ENCODE measurements at places on chromosomes 13 and 19.

DNA sequence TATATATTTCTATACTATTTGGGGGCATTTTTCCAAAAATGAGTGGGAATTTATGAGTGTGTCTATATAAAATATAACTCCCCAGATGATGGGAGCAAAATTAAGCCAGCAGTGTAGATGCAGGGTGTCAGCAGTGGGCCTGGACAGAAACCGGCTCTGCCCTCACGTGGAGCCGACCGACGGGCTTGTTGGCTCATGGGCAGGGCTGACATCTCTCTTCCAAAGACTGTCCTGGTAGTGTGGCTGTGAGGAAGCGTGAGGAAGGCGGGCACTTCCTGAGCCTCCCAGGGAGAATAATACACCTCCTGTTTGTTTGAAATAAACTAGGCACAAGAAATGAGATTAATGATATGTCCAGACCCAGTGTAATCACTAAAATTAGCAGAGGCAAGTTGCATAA lies 206.5 kb downstream of the TEX29 start:
- DNase-seq, result no peak

DNA sequence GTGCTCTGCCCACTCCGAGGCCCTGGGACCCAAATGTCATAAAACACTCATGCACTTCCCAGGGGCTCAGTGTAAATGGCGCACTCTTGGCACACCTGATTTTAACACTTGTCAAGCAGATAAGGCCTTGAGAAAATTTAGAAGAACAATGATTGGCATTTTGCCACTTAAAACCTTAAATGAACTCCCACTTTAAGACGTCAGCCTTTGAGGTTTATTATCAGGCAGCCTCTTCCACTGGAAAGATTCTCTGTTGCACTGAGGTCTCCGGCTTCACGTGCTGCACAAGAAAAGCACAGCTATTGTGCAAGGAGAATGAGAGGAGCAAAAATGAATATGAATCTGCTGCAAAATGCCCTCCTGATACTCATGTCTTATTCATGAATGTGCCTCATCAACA lies 38.5 kb upstream of the ATP11A start:
- DNase-seq, result no peak

- no peak for DNase-seq
Observed at GRCh38 chr19:47438793-47439220, 19.5 kb upstream of the MEIS3 start.

DNA sequence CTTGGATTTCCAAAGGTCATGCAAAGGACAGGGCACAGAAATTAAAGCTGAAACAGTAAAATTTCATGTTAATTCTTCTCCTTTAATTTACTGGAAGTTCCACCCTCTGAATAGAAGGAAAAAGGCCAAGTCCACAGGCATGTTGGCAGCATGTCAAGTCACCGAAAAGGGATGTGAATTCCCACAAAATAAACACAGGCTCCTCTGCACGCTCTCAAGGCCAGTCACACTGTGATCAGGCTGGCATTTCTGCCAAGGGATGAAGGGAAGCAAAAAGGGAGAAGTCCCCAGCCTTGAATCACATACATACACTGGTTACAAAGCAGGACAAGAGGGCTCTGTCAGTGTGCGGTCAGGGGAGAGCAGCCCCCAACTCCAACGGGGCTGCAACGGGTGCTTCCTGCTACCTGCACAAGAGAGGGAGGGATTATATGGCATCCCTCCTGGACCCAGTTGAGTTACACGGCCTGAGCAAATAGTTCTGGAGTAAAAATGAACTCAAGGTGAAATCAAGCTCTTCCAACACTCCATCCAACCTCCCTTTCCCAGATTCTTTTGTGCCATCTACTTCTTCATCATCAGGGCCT lies 6.9 kb downstream of the DCLK1 start:
- no peak for DNase-seq

DNA sequence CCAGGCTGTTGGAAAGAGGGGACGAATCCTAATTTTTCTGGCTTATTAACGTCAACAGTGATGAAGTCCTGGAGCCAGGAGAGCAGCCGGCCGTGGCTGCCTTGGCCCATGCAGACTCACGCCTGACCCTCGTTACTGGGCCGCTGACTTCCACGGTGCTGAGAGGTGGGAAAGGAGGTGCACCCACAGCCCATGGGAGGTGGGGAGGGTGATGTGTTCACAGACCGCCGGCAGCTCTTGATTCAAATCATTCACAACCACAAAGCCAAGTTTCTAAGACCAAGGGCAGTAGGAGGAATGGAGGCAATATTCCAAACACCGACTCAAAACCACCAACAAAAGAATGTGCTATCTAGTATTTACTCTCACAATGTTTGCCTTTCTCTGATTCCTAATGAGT lies 24.3 kb downstream of the COL4A2 start:
- no peak for DNase-seq
